ENCODE measurements at places on chromosomes 2 and 18.

GRCh38 chr2:136122661-136123060 is 4.7 kb upstream of the CXCR4 start:
- DNase-seq: no peak

DNA sequence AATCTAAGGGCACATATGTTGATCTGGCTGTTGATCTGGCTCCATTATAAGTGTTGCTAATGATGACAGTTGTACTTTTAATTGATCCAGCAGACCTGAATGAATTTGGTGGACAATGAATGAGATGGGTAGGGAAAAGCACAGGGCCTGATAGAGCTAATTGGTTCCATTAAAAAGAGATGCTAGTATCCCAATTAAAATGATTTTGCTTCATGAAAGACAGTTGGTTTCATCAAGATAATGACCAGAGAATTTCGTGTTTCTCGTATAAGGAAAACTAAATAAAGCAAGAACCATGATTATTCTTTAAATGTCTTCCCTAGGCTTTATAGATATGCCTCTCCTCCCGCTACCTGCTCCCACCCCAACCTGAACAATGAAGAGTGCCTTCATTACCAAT is 108.6 kb upstream of the LRRTM1 start:
- DNase-seq: no peak

GRCh38 chr2:55236992-55237543 is 4.6 kb downstream of the RPS27A start:
- no peak for DNase-seq

GRCh38 chr2:144099340-144099739 is 420.6 kb downstream of the ZEB2 start:
- DNase-seq: no peak

- DNase-seq: peak; percentile 47
These were observed 37.3 kb upstream of the ZNF512 start for GRCh38 chr2:27545348-27546141.

DNA sequence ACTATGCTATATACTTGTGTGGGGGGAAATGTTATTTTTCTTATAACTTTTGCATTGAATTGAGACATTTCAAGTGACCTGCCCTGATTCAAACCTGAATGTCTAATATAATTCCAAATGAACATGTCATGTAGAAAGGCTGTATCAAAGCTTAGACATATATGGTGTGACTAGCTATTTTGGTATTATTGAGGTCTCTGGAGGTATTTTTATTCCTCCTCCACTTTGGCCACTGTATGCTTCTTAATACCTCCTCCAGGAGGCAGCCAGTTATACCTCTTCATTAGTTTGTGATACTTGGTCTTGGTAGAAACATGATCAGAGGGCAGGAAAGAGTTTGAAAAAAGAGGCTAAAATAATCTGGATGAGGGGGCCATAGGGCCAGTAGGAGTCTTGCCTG is 217.1 kb downstream of the TCF4 start:
- DNase-seq: no peak

- DNase-seq: no peak
These were observed 27.9 kb upstream of the EPC2 start for GRCh38 chr2:148616662-148617061.

- no peak for DNase-seq
These were observed 716.4 kb upstream of the ZNF804A start for GRCh38 chr2:183881978-183882377.

- no peak for DNase-seq
These were observed 97.8 kb downstream of the FMNL2 start for GRCh38 chr2:152432765-152433164.

DNA sequence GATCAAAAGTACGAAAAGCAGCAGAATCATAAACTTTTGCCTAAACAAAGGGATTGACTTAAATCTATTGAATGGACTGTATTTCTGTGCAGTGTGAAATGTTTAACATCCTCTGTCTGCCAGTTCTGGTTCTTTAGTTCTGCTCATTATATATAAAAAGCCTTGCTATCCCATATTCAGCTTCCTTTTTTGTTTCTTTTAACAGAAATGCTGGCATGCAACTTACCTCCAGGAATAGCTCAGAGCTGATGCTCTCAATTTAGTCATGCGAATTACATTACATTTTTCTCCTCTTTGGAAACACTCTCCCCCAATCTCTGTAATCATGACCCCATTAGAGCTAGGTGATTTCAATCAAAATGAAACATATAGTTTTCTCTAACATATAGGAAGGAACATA is 73.6 kb downstream of the SPHKAP start:
- DNase-seq: no peak

GRCh38 chr18:72720116-72720515 is 147.7 kb downstream of the NETO1 start:
- no peak for DNase-seq

GRCh38 chr2:209840434-209840833 is 68.8 kb downstream of the UNC80 start:
- DNase-seq: no peak

DNA sequence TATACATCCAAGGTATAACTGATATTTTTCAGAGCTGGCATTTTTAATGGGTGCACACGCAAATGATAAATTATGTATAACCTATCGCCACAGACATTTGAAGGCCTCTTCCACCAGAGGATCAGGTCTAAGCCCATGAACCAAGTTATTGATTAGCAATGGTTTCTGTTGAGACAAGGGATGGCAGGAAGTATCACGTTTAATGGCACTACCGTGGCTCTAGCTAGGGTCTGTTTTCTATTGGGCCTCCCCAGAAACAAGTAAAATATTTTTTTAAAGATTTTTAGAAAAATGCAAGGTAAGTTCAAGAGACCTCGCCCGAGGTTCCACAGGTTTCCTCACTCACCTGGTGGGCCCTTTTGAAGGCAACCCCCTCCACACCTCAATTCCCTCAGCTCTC is 667 bp downstream of the GFPT1 start:
- DNase-seq: no peak

GRCh38 chr18:35024196-35024595 is 17.0 kb upstream of the MAPRE2 start:
- DNase-seq: no peak

- no peak for DNase-seq
These were observed 101.5 kb downstream of the AFF3 start for GRCh38 chr2:100040906-100041305.

DNA sequence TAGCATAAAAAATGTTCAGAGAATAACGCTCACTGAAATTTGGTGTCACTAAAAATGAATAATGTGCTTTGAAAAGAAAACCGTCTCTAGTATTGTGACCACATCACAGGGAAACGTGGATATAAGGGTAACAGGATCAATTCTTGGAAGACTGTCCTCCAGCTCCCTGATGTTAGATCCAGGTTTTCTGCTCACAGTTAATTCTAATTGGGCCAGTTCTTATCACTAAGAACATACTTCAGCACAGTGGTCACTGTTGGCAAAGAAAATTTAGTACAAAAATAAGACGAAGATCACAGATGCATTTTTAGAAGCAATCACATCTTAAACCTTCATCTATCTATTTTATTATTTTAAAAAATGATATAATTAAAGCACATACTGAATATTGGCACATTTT is 57.0 kb upstream of the CD226 start:
- no peak for DNase-seq

- DNase-seq: no peak
These were observed 67.5 kb upstream of the BZW1 start for GRCh38 chr2:200744201-200744602.

DNA sequence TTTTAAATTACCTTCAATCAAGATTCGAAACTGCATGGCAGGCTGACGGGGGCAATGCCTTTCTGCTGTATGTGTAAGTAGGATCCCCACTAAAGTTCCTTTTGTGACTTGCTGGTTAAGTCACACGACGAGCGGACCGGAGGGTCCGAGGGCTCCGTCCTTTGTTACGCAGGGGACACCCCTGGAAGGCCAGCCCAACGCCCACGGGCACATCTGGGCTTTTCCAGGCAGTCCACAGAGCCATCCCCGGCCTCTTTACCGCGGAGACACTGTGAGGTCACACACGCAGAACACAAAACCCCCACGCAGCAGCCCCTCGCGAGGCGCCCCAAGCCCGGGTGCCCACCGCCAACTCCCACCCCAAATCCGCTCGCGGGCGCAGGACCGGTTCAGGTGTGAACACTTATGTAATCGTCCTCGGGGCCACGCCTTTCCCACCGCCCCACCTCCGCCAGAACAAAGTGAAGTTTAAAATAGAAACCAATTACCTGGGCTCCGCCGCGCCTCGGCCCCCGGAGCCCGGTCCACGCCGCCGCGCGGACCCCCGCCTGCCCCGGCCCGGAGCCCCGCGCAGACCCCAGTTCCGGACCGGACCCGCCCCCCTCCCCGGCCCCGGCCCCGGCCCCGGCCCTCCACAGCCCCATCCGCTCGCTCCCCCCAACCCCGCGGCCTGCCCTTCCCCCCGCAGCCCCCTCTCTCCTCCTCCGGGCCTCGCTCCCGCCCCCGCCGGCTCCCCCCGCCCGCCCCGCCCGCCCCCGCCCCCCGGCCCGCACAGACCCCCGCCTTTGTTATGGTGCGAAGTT is 4.2 kb downstream of the ZNF516 start:
- DNase-seq: peak; percentile 39

DNA sequence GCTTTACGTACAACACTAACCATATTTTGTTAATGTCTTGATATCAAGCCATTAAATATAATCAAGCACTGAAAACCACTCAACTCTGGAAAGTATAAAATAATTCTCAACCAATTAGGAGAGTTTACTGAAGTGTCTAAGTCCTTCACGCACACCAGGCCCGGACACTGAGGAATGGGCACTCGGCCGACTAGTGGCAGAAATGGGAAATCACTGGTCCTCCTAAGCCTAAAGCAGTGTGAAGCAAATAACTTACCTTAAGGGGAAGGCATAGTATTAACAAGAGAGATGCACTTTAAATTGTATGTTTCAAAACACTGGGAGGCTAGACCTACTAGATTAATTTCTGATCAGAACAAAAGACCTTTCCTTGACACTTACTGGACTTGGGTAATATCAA is 45.7 kb downstream of the FAM210A start:
- DNase-seq: no peak

DNA sequence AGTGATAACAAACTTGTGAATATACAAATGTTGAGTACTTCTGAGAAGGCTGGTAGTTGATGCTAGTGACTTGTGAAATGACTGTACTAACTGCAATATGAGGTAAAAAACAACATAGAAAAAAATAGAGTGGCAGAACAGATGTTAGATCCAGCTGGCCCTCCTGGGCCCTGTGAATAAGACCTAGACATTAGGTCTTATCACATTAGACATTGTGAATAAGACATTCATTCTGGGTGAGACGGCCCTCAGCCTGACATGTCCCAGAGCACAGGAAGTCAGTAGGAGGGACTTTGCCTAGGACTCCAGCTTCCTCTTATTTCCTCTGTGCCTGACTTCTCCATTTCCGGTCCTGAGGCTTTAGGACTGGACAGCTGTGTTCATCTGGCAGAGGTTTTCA is 22.9 kb downstream of the DOK1 start:
- no peak for DNase-seq

DNA sequence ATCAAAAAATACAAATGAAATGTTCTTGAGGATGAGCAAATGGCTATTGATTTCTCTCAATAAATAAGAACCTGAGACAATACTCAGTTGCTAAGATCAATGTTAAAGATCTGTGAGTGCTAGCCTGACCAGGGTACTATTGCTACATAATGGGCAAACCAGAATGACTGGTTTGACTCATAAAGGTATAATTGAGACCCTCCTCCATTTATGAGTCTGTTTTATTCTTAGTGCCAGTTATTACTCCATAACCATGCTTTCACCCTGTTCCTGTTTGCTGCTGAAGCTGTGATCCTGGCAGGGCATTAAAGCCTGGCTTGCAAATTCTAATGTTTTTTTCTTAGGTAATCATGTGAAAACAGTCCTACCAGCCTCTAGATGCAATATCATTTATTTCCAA is 56.6 kb upstream of the PPM1B start:
- DNase-seq: no peak

DNA sequence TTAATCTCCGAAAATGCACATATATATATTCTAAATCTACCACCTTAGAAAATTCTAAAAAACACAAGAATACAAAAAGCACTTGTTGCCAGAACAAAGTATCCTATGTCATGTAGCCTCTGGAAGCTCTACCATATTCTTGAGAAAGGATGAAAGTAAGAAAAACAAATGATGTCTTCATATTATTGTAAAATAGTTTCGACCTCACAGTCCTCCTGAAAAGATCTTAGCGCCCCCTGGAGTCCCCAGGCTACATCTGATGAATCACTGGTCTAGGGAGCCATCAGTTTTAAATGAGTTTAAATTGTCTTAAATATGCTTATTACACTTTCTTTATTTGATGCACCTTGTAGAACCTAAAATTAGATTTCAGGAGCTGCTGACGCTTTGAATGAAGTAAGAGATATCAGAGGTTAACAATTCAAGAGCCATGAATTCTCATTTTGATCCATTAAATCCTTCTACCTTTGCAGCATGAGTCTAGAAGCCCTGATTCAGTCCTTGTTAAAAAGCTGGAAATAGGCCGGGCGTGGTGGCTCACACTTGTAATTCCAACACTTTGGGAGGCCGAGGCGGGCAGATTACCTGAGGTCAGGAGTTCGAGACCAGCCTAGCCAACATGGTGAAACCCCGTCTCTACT is 138.8 kb downstream of the MCFD2 start:
- peak; percentile 48 for DNase-seq

GRCh38 chr18:70289351-70290312 is 787 bp downstream of the SOCS6 start:
- peak; percentile 59 for DNase-seq

- no peak for DNase-seq
These were observed 6.2 kb downstream of the NAB1 start for GRCh38 chr2:190655113-190655512.

DNA sequence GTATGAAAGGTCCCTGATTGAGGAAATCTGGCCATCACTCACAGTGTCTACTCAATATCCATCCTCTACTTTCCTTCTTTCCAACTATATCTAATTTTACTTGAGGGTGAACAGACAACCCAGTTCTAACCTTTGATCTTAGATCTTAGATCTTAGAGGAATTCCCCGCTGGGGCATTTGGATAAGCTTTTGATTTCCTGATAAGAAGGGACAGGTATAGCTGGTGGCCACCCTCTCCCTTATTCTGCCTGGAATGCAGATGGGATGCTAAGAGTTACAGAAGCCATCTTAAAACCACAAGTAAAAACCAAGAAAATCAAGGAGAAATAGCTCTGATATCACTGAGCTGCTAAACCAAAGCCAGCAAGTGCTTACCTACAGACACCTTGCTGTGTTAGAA is 77.2 kb upstream of the ACSL3 start:
- DNase-seq: no peak

GRCh38 chr2:20181761-20182160 is 43.2 kb downstream of the SDC1 start:
- DNase-seq: no peak

DNA sequence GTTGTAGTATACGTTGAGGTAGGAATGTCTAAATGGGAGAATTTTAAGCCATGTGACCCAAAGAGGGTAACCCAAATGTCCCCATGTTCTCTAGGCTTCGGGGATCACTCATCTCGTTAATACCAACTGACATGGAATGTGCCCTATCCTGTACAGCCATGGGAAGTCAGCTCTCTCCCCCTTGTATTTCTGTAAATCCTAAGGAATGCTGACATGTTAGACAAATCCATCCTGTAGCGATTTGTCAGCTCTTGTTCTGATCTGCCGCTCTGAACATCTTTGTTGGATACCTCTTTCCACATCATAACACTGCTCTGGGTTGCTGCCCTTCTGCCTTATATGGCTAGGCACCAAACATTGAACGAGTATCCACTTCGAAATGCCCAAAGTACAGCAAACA is 350.6 kb downstream of the RND3 start:
- DNase-seq: no peak

GRCh38 chr2:19244460-19245363 is 113.7 kb downstream of the OSR1 start:
- no peak for DNase-seq
